ENCODE measurements at places on chromosomes 7 and 10.

GRCh38 chr10:104306897-104307296 lies 31.4 kb downstream of the ITPRIP start:
- no peak for DNase-seq

GRCh38 chr10:86361156-86362128 lies 5.2 kb downstream of the GRID1 start:
- no peak for DNase-seq

GRCh38 chr10:43197834-43198681 lies 59.8 kb downstream of the CSGALNACT2 start:
- DNase-seq = no peak

DNA sequence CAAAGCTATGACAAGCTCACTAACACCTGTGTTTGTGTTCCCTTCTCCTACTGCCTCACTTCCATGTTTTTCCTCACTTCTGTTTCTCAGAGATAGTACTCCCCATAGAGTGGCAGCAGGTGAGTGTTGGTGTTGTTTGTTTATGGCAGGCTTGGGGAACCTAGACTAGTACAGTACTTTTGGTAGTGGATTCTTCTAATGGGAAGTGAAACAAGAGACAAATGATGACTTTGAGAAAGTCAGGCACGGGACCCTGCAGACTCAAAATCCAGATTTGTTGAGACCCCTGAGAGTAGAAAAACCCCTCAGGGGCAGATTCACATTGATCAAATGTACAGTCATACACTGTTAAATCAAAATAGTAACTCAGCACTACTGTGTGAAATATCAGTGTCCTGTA lies 6.4 kb upstream of the CFAP69 start:
- no peak for DNase-seq

- no peak for DNase-seq
Observed at GRCh38 chr10:58173391-58173790, 94.3 kb downstream of the IPMK start.

DNA sequence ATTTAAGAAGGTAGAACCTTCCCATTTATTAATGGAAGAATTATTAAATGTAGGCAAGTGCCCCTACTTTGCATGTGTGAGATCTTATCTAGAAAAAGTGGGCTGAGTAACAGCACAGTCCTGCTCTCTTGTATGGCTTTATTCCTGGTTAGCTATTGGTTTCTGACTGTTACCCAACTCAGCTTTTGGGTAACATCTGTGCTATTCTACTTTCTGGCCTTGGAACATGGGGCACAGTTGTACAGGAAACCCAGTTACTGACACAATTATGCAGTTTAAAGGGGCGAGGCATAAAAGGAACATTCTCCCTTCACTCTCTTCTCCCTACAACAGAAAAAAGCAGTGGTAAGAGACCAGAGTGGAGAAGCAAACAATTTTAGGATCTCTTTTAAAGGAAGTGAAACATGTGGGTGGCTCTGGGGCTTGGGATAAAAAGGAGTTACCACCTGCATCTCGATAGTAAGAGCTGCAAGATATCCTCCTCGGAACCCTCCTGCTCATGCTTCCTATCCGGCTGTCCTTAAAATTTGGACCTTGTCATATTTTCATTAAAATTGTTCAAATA lies 16.0 kb downstream of the NUDT5 start:
- DNase-seq = no peak

GRCh38 chr7:93530701-93531100 lies 43.8 kb downstream of the CALCR start:
- DNase-seq = no peak

GRCh38 chr7:90607196-90607595 lies 11.1 kb downstream of the CDK14 start:
- DNase-seq = no peak

DNA sequence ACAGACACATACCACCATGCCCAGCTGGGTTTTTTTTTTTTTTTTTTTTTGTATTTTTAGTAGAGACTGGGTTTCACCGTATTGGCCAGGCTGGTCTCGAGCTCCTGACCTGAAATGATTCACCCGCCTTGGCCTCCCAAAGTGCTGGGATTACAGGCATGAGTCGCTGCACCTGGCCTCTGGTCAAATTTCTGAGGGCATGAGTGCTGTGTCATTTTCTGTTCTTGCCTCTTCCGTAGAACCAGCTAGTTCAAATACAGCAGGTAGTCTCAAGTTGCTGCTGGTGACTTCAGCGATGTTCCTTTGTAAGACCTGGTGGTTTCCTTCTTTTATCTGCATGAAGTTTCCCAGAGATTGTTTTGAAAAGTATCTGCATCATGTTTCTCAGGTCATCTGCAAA lies 134.8 kb upstream of the SHH start:
- no peak for DNase-seq

GRCh38 chr7:29811586-29811985 lies 5.3 kb downstream of the WIPF3 start:
- no peak for DNase-seq
